ENCODE measurements at places on chromosomes 5 and 9. TPM values are rescaled to one million over a fixed set of nuclear protein-coding genes. Genes with fewer than 3 reads are reported as not detected.

Gene HMCN2
- not detected for total RNA-seq

Gene GABRA1
- not detected for total RNA-seq

DNA sequence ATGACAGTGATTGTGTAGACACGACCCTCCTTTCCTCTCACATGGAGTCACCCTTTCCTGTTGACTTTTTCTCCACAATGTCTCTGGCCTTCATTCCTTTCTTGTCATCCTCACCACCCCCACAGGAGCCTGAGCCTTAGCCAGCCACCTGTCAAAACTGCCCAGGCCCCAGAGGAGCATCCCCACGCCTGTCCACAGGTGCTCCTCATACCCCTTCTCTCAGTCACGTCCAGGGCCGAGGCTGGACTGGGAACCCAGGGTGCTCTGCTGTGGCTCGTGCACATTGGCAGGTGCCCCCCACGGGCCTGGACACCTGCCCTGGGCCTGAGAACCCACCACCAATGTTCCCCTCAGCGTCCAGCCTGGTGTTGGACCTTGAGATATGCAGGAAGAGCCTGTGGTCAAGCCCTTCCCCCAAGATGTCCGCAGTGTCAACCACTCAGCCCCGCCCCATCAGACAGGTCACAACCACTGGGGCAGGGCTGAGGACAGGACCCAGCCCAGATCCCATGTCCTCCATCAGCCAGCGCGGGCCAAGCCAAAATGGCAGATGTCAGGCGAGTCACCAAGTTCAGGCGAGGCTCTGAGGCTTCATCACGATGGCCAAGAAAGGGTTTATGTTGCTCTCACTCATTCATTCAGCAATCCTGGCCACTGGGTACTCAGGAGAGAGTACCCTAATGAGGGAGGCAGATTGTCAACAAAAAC lies 65.8 kb upstream of the STXBP1 start:
- peaks cover 2% of the 10 kb centered on the region for H3K27me3 ChIP-seq
- H3K36me3 ChIP-seq = peaks cover 10% of the 10 kb centered on the region
- H3K4me1 ChIP-seq = peaks cover 29% of the 10 kb centered on the region

Gene ANKRD34B
- not detected for total RNA-seq

DNA sequence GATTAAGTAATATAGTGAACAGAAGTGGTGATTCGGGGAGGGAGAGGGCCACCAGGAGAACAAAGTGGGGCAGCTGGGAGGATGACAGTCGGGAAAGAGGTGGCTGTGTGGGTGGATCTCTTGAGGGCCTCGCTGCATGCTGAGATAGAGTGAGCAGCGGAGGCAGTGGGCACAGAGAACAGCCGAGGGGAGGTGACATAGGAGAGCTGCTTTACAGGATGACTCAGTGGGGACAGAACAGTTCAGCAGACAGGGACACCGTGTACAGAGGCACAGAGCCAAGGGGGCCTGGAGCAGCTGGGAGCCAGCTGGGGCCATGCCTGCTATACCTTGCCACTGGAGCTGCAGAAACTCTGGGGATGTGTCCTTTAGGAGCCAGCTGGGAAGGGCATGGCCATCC lies 273.9 kb downstream of the GADD45G start:
- H3K27me3 ChIP-seq = peaks cover 4% of the 10 kb centered on the region
- no peak overlapping the region for H3K27ac ChIP-seq
- DNase-seq = no peak
- no peaks in the 10 kb centered on the region for H3K36me3 ChIP-seq

DNA sequence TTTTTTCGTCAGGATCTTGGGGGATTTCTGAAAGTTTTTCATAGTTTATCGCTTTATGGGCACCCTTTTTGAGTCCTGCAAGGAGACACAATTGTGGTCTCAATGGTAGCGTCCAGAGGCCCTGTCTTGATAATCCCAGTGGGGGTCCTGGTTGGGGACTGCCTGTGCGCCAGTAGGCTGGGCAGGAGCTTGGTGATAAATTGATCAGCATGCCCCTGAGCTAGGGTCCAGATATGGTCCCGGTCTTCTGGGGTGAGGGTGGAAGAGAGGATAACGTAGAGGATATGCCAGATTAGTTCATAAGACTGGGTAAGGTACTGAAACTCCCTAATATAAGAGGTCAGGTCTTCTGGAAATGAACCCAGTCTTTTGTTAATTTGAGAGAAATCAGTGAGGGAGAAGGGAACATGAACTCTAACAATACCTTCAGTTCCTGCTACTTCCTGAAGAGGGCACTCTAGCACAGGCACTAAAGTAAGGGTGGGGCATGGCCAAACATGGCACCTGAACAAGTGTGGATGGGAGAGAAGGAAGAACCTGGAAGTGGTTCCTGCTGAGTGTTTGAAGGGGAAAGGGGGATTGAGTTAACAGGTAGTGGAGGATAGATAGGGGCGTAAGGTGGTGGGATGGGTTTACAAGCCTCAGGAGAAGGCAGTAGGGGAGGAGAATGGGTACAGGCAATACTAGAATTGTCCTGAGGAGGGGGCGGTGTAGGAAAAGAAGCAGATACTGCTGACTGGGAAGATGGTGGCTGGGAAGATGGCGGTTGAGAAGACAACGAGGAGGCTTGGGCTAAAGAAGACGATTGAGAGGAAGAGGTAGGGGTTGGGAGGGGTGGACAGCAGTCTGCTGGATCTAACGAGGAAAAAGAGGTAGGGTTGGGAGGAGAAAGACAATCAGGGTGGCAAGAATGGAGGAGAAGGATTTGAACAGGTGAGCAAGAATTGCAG lies 33.8 kb upstream of the ANXA2R start:
- no peaks in the 10 kb centered on the region for H3K27me3 ChIP-seq
- H3K36me3 ChIP-seq = peaks cover 30% of the 10 kb centered on the region
- peak overlapping the region; percentile 41 for H3K27ac ChIP-seq
- no peak overlapping the region for H3K4me3 ChIP-seq

GRCh38 chr5:122772446-122772845 lies 2.4 kb upstream of the SNX2 start:
- H3K4me3 ChIP-seq = no peak overlapping the region
- no peak overlapping the region for H3K27ac ChIP-seq
- peaks cover 20% of the 10 kb centered on the region for H3K4me1 ChIP-seq
- H3K36me3 ChIP-seq = no peaks in the 10 kb centered on the region

Gene PKD2L2
- total RNA-seq = not detected

- H3K27me3 ChIP-seq = peaks cover 88% of the 10 kb centered on the region
- no peak overlapping the region for H3K27ac ChIP-seq
Measured at GRCh38 chr5:73420666-73421065, 27.9 kb downstream of the FOXD1 start.

- H3K36me3 ChIP-seq = no peaks in the 10 kb centered on the region
- H3K27me3 ChIP-seq = peaks cover 15% of the 10 kb centered on the region
- H3K27ac ChIP-seq = peak overlapping the region; percentile 59
- DNase-seq = no peak
Measured at GRCh38 chr5:132058646-132059042, 1.8 kb upstream of the IL3 start.

DNA sequence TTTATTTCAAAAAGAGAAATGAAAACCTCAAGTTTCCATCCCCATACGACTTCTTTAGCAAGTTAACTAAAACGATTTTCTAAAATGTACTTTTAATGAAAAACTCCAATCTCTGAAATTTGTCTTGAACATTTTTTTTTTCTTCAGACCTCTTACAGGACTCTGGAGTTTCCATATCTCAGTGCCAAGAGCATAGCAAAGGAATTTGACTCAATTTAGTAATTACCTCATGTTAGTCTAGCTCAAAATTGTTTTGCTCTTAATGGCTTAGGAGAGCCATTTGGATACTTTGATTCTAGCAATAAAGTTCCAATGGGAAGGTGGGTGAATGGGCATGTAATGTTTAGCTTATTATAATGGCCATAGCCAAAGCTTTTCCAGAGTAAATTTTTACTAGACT lies 26.0 kb upstream of the SPATA31D4 start:
- no peak overlapping the region for H3K27ac ChIP-seq
- H3K27me3 ChIP-seq = no peaks in the 10 kb centered on the region
- no peak overlapping the region for H3K4me3 ChIP-seq
- no peaks in the 10 kb centered on the region for H3K4me1 ChIP-seq
- no peaks in the 10 kb centered on the region for H3K36me3 ChIP-seq
- no peak for DNase-seq

Gene KIAA0825
- total RNA-seq = 0.47 TPM

- H3K36me3 ChIP-seq = no peaks in the 10 kb centered on the region
- H3K4me1 ChIP-seq = no peaks in the 10 kb centered on the region
- DNase-seq = no peak
- H3K4me3 ChIP-seq = no peak overlapping the region
- H3K27me3 ChIP-seq = no peaks in the 10 kb centered on the region
- H3K27ac ChIP-seq = no peak overlapping the region
Measured at GRCh38 chr9:134564431-134565170, 77.0 kb upstream of the COL5A1 start.

- H3K4me1 ChIP-seq = no peaks in the 10 kb centered on the region
- no peak overlapping the region for H3K27ac ChIP-seq
- H3K27me3 ChIP-seq = no peaks in the 10 kb centered on the region
- H3K4me3 ChIP-seq = no peak overlapping the region
- no peak for DNase-seq
- H3K36me3 ChIP-seq = no peaks in the 10 kb centered on the region
Measured at GRCh38 chr5:14450018-14450524, 131.5 kb upstream of the OTULINL start.

Gene HAVCR1
- 2.4 TPM for total RNA-seq

DNA sequence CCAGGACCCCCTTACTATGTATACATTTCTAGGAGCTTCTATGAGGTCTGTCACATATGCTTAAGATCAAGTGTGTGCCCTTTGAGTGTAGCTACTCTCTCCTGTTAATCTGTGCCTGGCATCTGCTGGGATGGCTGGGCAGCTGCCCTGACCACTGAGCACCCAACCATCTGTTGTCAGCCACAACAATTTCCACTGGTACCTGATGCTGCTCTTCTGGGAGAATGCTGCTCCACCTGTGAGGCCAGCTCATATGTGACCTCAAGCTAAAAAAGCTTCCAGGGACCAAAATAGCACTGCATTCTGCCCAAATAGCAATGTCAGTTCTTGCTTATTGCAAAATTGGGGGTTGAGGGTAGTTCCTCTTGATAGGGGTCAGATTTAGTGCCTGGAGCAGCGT lies 595.6 kb downstream of the RAB3C start:
- H3K27ac ChIP-seq = peak overlapping the region; percentile 62
- no peak for DNase-seq
- peaks cover 31% of the 10 kb centered on the region for H3K4me1 ChIP-seq
- no peaks in the 10 kb centered on the region for H3K36me3 ChIP-seq
- peaks cover 5% of the 10 kb centered on the region for H3K27me3 ChIP-seq

DNA sequence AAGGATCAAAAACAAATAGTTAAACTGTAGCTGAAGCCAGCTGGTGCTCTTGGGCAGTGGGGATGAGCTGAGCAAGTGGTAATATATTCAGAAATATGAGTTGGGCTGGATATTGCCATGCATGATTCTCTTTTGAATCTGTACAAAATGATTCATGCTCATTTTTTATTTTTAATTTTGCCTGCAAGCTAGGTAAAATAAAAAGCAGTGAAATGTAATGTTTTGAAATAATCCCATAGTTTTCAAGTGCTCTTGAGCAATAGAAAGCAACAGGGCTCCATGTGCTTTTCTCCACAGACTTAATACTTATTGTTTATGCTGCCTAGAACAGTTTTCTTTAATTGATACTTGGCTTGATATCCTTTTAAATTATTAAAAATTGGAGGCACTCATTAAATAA lies 489.3 kb downstream of the TLE4 start:
- H3K4me1 ChIP-seq = no peaks in the 10 kb centered on the region
- no peak overlapping the region for H3K27ac ChIP-seq
- H3K36me3 ChIP-seq = no peaks in the 10 kb centered on the region
- H3K4me3 ChIP-seq = no peak overlapping the region

- no peak for DNase-seq
- peaks cover 21% of the 10 kb centered on the region for H3K27me3 ChIP-seq
- H3K27ac ChIP-seq = no peak overlapping the region
- no peak overlapping the region for H3K4me3 ChIP-seq
Measured at GRCh38 chr9:136784997-136785361, 6.2 kb upstream of the TMEM141 start.

GRCh38 chr5:168822248-168822744 lies 243.1 kb upstream of the PANK3 start:
- no peak for DNase-seq
- peaks cover 7% of the 10 kb centered on the region for H3K27me3 ChIP-seq
- H3K36me3 ChIP-seq = no peaks in the 10 kb centered on the region
- H3K4me1 ChIP-seq = peaks cover 12% of the 10 kb centered on the region
- no peak overlapping the region for H3K4me3 ChIP-seq

Gene DDX4
- total RNA-seq = not detected

GRCh38 chr9:92952906-92953610 lies 5.7 kb downstream of the FGD3 start:
- H3K27me3 ChIP-seq = peaks cover 5% of the 10 kb centered on the region
- H3K36me3 ChIP-seq = no peaks in the 10 kb centered on the region
- H3K4me1 ChIP-seq = peaks cover 58% of the 10 kb centered on the region
- DNase-seq = no peak
- H3K4me3 ChIP-seq = no peak overlapping the region
- H3K27ac ChIP-seq = no peak overlapping the region

- no peaks in the 10 kb centered on the region for H3K36me3 ChIP-seq
- no peak overlapping the region for H3K27ac ChIP-seq
- H3K4me1 ChIP-seq = no peaks in the 10 kb centered on the region
- H3K4me3 ChIP-seq = no peak overlapping the region
- H3K27me3 ChIP-seq = no peaks in the 10 kb centered on the region
Measured at GRCh38 chr5:36300191-36300926, 1.3 kb downstream of the RANBP3L start.

- peaks cover 3% of the 10 kb centered on the region for H3K27me3 ChIP-seq
- peak; percentile 8 for DNase-seq
- H3K4me3 ChIP-seq = no peak overlapping the region
- no peaks in the 10 kb centered on the region for H3K4me1 ChIP-seq
- no peaks in the 10 kb centered on the region for H3K36me3 ChIP-seq
Measured at GRCh38 chr5:136212252-136212721, 19.3 kb upstream of the SMIM32 start.

GRCh38 chr5:98308960-98309359 lies 464.5 kb upstream of the RGMB start:
- no peak overlapping the region for H3K4me3 ChIP-seq
- peaks cover 12% of the 10 kb centered on the region for H3K4me1 ChIP-seq
- DNase-seq = no peak
- H3K27me3 ChIP-seq = peaks cover 5% of the 10 kb centered on the region
- no peaks in the 10 kb centered on the region for H3K36me3 ChIP-seq

DNA sequence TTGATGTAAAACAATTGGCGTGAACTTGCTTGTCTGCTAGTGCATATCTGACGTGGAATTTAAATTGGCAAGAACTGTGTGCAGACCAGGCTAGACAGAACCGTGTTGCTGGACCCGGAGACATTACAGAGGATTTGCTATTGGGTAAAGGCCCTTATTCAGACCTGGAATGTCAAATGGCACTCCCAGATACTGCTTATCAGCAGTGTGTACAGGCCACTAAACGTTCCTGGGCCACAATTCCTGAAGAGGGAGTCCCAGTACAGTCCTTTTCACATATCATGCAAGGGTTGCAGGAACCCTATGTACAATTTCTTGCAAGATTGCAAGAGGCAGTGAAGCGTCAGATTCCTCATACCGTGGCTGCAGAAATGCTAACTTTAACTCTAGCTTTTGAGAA lies 13.5 kb upstream of the MCCC2 start:
- no peaks in the 10 kb centered on the region for H3K27me3 ChIP-seq
- H3K4me1 ChIP-seq = no peaks in the 10 kb centered on the region
- no peak for DNase-seq
- peaks cover 16% of the 10 kb centered on the region for H3K36me3 ChIP-seq
